Stomach (tissue), 19 donors: ENCODE measurements at places on chromosomes 13 and 19. TPM values are rescaled to one million over a fixed set of nuclear protein-coding genes. Genes with fewer than 3 reads are reported as not detected.

ZNF66 gene
- 22.3 TPM for total RNA-seq

TGDS gene
- not detected for total RNA-seq

CTXN1 gene
- total RNA-seq = 1.3 TPM

CYP2A6 gene
- total RNA-seq = not detected

PGLYRP2 gene
- total RNA-seq = not detected

MISP gene
- 5.3 TPM for total RNA-seq

KIRREL2 gene
- total RNA-seq = 0.43 TPM

ACER1 gene
- 3.5 TPM for total RNA-seq

KLK14 gene
- not detected for total RNA-seq

PTGIR gene
- total RNA-seq = 1.8 TPM
